ENCODE measurements at places on chromosomes 16 and 17.

DNA sequence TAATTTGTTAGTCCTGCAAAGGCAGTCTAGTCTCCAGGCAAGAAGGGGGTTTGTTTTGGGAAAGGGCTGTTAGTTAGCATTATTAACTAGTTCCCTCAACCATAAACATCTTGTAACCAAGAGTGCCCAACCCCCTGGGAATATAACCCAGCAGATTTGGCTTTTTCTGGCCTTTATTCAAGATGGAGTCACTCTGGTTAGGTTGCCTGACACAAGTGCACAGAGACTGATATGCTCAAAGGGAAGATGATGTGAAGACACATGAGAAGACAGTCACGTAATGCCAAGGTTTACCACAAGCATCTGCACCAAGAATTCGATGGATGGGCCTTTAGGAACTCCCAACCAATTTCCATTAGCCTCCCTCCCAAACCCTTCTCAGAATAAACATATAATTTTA lies 3.9 kb upstream of the SCPEP1 start:
- no peak for DNase-seq

GRCh38 chr16:1081734-1082265 lies 9.3 kb downstream of the SSTR5 start:
- DNase-seq: no peak

DNA sequence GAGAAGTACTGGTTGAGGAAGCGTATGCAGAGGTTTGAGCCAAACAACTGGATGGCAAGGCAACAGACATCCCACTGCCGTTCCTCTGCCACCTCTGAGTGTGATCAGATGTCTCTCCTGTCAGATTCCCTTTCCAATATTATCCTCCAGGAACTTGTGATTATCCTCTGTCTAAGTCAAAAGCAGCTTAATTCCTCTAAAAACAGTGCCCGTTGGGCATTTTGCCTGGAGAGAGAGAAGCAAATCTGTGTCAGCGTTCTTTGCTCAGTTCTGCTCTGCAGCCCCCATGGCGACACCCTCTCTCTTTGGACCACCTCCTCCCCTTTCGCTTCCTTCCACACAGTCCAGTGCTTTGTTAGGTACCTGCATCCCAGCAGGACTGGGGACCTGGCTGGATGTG lies 56.1 kb upstream of the TBX2 start:
- no peak for DNase-seq

DNA sequence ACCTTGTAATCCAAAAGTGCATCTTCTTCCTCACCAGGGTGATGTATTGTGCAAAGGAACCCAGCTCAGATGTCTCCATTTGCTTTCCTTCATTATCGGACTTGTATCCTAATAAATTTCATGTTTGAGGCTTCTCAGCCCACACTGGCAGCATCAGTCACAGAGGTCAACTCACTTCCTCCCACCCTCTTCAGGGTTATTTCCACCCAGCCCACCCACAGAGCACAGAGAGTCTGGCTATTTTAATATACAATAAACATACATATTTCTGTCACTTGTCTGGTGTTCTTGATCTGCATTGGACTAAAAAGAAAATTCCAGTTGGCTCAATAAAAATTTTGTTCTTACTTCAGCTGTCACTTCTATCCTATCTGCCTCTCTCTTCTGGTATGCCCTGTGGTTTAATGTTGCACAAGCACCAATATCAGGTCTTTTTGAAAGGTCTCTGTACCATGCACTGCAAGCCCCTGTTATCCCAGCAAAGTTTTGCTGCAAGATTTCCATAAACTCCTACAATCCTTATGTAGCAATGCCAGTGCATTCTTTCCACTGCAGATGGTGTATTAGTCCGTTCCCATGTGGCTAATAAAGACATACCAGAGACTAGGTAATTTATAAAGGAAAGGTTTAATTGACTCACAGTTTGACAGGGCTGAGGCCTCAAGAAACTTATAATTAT lies 201.8 kb downstream of the CDH11 start:
- no peak for DNase-seq

GRCh38 chr16:23464196-23464595 lies 11.2 kb upstream of the COG7 start:
- DNase-seq: no peak

- DNase-seq: no peak
Measured at GRCh38 chr16:50156590-50156989, 3.5 kb downstream of the TENT4B start.

DNA sequence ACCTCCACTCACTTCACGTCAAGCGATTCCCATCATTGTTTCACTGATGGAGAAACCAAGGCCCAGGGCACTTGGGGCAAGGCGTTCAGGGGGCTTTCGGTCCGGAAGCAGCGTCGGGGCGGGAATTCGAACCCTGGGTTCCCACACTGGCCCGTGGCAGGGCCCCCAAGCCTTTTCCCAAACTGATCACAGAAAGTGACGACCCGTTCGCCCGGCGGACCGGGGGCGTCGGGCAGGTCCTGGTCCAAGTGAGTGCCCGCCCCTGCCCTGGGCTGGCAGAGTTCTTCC lies 856 bp upstream of the MON1B start:
- no peak for DNase-seq

DNA sequence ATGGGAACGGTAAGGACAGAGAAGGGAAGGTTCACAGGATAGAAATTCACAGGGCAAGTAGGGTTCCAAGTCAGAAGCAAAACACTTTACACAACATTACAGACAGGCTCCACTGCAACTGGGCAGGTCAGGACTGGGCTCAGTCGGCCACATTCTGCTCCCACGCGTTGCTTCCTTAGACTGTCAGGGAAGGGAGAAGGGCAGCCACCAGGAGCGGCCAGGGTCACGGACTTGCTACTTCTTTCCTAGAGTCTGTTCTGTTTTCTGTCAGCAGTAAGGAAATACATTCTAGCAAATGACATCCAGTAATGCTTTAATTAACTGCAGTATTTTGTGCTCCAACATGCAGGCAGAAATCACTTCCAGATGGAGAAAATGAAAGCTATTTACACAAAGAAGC lies 160.3 kb upstream of the RPH3AL start:
- DNase-seq: no peak

GRCh38 chr16:57403965-57404817 lies at the start of gene CCL17:
Gene CCL17, plus strand, starts transcription at chr16:57404767. Its CDS starts 9,166 bp downstream, at chr16:57413933.
- DNase-seq: no peak

DNA sequence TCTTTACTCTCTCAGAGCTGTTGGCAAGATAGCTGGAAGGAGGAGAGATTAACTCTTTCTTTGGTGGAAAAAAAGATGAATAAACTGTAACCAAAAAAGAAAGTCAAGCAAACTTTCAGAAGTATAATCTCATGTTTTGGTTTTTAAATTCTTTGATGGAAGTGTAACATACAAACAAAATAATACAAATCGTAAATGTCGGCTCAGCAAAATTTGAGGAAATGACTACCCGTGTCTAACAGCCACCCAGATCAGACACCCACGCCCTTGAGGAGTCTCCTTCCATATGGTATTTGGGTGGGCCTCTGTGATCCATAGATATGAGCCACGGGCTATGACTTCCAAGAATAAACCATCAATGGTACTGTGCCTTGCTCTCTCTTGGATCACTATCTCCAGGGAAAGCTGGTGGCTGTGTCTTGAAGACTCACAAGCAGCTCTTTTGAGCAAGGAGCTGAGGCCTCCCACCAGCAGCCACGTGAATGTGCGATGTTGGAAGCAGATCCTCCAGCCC lies 9.6 kb upstream of the CD300C start:
- no peak for DNase-seq

GRCh38 chr17:2170023-2170422 lies 115.1 kb downstream of the HIC1 start:
- DNase-seq: peak; percentile 53

DNA sequence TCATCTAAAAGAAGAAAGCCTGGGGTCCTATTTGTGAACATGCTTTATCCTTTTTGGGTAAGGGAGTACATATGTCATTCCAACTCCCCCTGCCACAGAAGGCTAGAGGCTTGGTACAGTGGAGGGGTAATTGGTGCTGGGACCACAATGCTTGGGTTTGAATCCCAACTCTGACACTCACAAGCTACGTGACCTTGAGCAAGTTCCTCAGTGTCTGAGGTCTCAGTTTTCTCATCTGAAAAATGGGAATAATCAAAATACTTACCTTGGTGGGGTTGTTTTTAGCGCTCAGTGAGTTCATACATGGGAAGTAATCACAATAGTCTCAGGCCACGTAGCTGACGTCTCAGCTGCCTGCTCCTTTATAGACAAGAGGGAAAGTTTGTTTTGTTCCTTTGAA lies 150.8 kb downstream of the CPPED1 start:
- no peak for DNase-seq

DNA sequence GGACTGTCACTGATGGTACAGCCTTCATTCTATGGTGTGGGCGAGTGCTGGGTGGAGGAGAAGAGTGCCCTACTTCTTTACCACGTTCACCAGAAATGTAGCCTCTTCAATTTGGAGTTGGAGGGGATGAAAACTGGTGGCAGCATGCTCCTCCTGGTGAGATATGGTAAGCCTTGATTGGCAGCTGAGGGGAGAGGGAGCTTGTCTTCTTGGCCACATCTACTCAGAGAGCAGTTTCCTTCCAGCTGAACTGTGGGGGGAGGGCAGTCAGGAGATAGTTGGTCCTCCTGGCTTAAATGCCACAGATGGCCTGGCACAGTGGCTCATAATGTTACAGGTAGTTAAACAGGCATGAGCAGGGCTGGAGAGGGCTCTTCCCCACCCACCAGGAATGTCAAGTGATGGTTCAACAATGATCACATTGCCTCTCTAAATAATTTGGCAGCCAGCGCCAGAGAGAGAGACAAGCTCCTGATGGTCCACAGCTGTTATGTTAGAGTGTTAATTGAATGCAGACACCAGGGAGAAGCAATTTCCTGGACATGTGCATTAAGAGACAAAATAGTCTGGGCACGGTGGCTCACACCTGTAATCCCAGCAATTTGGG lies 9.0 kb upstream of the MAPK3 start:
- DNase-seq: no peak

- no peak for DNase-seq
Measured at GRCh38 chr16:3356118-3356517, 429 bp downstream of the OR2C1 start.

GRCh38 chr16:87895641-87896141 lies 26.4 kb upstream of the SLC7A5 start:
- DNase-seq: peak; percentile 88

DNA sequence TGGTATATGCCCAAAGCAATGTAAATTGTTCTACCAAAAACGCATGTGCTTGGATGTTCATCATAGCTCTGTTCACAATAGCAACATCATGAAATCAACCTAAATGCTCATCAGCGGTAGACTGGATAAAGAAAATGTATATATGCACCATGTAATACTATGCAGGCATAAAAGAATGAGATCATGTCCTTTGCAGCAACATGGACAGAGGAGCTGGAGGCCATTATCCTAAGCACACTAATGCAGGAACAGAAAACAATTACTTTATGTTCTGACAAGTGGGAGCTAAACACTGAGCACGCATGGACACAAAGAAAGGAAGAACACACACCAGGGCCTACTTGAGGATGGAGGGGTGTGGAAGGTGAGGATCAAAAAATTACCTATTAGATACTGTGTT lies 33.7 kb downstream of the TANC2 start:
- DNase-seq: no peak

- DNase-seq: no peak
Measured at GRCh38 chr16:88596483-88596882, 26.3 kb downstream of the ZC3H18 start.

DNA sequence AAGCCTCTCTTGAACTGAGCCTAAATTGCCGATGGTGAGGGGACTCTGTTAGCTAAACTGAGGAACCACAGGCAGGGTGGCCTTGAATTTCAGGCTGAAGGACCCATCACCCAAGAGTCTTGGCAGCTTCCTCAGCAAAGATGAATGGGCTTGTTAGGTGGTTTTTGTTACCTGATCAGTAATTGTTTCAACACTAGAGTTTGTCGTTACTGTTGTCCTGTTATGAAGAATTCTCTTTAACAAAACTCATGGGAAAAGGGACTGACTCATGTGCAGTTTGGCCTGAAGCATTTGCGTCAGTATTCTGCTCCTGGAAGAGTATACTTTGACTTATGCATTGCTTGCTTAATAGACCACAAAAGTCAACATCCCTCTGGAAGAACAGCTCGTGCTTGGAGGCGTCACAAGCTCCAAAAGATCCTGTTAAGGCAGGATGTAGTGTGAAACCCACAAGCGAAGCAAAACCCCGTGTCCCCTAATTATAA lies 206.0 kb downstream of the IRX3 start:
- DNase-seq: no peak

DNA sequence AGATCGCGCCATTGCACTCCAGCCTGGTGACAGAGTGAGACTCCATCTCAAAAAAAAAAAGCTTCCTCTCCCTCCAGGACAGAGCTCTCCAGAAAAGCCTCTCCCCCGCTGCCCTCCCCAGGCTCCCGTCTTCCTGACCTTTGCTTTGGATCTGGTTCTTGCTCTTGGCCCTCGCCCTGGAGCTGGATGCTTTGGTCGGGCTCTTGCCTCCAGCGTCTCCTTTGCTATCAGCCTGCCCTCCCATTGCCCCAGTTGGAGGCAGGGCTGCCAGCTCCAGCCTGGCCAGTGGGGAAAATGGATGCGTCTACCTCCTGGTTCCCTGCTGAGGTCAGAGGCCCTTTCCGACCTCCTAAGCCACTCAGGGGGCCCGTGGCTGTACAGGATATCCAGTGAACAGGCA lies 35.9 kb downstream of the TRARG1 start:
- no peak for DNase-seq

GRCh38 chr16:47578033-47578432 lies 116.9 kb downstream of the PHKB start:
- no peak for DNase-seq

- no peak for DNase-seq
Measured at GRCh38 chr17:74499992-74500391, 31.3 kb downstream of the CD300LB start.

- peak; percentile 12 for DNase-seq
Measured at GRCh38 chr17:34306466-34306865, 12.8 kb upstream of the CCL8 start.

GRCh38 chr16:6964679-6965078 lies 368.0 kb upstream of the RBFOX1 start:
- no peak for DNase-seq

DNA sequence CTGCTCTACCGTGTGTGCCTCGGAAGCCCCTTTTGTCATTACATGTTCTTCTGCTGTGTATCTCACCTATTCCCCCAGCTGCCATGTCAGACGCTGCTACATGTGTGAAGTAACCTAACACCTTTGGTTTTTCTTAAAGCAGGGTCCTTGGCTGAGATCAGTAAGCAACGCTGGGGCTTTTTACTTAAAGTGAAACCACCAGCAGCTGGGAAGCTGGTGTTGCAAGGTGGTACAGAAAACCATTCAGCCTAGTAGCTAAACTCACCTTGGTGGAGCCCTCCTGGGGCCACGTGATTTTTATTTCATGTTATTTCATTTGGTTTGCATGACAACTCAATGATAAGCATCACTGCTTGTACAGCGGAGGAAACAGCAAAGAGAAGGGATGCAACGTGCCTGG lies 62.6 kb downstream of the PLCG2 start:
- no peak for DNase-seq

Measured in hematopoietic multipotent progenitor cell treated with erythropoietin and hydrocortisone succinate and interleukin-3 and kit ligand, for 4 days (in vitro differentiated cells).